Stimulated activated CD4-positive, alpha-beta T cell treated with anti-CD3 and anti-CD28 coated beads, Interleukin-15, amount 100 ng/mL, for 48 hours (primary cell): ENCODE measurements at places on chromosomes 4 and X.

DNA sequence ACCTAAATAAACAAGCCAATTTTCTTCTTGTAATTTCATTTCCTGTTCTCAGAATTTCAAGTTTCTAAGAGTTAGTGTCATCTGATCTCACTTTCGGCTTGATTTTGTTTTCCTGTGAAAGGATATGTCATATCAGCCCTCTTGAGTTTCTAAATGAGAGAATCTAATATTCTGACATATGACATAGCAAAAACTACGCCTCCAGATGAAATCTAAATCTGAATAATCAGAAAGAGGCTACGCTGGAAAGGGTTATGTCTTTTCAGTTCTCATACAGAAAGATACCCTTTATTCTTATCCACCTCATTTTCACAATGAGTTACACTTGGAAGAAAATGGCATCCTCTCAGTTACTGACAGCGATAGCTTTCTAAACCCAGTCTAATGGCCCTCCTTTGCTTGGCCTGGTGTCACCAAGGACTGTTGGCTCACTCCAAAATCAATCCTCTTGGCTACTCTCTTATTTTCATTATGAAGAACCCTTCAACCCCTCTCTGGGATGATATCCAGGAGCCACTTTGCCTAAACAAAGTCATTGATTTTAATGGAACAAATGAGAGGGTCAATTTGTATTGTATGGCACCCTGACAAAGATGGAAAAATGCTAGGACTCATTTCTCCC, 65.6 kb downstream of the ASB9 start:
- no peak for DNase-seq

DNA sequence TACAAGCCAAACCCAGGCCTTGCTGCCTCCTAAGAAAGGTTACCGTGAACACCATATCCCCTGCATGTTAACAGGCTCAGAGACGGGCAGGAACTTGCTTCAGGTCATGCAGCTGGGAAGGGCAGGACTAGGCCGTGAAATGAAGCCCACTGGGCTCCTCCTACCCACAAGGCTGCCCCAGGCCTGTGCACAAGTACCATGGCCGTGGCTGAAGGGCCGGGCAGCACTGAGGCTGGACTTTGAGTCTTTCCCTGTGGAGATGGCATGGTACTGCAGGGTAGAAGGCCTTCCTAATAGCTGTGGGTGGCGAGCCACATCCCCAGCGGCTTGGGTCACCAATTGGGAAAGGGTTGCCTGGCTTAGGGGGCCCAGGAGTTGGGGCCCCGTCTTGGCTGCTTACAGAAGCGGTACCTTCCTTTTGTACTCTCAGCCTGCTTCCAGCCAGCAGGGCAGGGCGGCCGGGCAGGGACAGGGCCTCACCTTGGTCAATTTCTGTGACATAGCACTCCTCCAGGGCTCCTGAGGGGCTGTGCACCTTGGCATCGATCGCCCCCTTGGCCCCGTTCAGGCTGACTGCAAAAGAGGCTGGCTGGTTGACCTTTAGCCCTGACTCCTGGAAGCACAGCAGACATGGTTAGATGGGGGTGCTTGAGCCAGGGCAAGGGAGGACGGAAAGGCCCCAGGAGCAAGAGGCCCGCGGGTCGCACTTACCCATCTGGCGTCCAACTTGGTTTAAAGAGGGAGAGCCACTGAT, 23.8 kb downstream of the FLNA start:
- no peak for DNase-seq

DNA sequence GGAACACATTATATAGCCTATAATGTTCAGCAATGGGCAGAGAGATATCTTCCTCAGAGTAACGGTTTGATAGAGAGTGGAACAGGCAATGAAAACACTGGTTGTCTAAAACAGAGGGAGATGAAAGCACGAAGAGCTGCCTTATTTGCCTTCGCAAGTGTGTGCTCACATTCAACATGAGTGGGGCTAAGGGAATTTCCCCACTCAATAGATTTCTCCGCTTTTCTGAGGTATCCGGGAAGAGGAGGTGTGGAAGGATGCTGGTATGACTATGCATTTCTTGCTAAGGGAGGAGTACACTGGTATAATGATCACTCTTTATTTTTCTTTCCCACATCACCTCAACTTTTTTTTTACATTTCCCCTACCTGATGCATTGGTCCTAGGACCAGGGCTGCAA, 7.8 kb upstream of the GPR82 start:
- DNase-seq: no peak

GRCh38 chr4:168711197-168712140, 214.6 kb downstream of the PALLD start:
- no peak for DNase-seq

DNA sequence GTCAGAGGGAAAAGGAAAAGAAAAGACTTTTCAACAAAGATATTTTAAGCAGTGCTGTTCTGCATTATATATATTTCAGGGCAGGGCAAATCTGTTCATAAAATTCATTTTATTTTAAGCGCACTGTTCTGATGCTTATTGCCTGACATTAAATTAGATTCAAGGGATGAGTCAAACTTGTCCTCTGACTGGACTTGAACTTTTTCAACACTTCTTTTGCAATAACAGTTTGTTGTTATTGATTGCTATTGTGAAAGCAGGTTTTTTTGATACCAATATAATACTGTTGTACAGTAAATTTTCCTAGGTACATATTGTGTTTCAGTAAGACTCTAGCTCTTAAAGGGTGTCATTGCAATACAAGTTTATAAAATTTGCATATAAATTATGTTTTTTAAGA, 481.3 kb downstream of the NAF1 start:
- no peak for DNase-seq

GRCh38 chr4:101065346-101065745, 282.0 kb downstream of the PPP3CA start:
- DNase-seq: no peak

GRCh38 chr4:21801661-21802385, 146.7 kb downstream of the KCNIP4 start:
- no peak for DNase-seq

DNA sequence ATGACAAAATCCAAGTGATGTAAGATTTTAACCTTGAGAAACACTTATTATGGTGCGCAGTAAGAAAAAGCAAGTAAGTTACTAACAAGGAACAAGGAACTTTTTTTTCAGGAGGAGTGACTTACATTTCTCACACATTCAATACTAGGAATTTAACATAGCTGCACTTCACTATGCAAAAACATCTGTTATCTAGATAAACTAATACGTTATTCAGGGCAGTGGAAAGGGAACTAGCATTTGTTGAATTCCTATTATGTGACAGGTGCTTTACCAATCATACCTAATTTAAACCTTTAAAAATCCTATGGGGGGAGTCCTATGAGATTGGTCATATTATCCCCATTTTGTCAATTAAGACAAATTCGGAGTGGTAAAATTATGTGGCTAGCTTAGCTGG, 238.0 kb downstream of the NR3C2 start:
- DNase-seq: no peak

DNA sequence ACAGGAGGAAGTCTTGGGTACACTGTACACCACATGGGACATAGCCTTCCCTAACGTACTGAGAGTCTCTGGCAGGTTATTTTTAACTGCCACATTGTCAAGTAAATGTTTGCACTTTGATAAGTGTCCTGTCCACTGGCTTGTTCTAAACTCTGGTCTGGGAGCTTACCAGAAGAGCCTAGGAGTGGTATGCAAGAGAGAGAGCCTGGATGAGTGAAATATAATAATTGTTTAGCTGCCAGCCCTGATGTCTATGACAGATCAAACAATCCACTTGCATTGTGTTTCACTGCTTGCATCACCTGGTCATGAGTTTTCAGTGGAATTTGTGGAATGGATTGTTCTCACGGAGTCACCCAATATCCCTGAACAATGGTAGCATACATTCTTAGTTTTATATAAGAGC, 91.6 kb downstream of the SHROOM3 start:
- DNase-seq: no peak

GRCh38 chrX:39309018-39309635, 507.9 kb downstream of the MID1IP1 start:
- DNase-seq: peak; percentile 41

- no peak for DNase-seq
These were observed 820 bp upstream of the MAB21L2 start for GRCh38 chr4:150581056-150581605.

- no peak for DNase-seq
These were observed at the start of gene MAGEA4 for GRCh38 chrX:151912780-151913179. Gene MAGEA4, plus strand, starts transcription at chrX:151912889. Its CDS starts 10,776 bp downstream, at chrX:151923665.

DNA sequence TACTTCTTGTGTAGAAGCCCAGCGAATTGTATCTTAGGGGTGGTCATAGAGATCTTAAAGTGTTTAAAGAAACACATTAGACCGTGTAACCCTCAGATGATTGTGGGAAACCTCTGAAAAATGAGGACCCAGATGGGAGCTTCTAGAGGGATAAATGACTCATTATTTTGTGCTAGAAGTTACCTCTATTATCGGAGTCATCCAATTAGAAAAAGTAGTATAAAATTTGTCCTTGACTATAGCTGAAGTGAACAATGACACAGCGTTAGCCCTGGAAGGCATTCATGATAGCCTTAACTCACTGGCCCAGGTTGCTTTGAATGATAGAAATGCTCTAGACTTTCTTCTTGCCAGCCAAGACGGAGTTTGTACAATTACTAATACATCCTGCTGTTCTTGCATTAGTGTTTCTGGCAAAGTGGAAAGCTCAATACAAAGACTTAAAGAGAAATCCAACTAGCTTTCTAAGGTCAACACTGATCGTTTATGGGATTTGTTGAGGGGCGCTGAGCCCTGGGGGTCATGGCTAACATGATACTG, 178.9 kb upstream of the VEGFC start:
- DNase-seq: no peak

- DNase-seq: no peak
These were observed 26.7 kb upstream of the PLAC1 start for GRCh38 chrX:134684956-134685355.

GRCh38 chr4:76782837-76783236, 115.1 kb downstream of the SOWAHB start:
- DNase-seq: no peak

DNA sequence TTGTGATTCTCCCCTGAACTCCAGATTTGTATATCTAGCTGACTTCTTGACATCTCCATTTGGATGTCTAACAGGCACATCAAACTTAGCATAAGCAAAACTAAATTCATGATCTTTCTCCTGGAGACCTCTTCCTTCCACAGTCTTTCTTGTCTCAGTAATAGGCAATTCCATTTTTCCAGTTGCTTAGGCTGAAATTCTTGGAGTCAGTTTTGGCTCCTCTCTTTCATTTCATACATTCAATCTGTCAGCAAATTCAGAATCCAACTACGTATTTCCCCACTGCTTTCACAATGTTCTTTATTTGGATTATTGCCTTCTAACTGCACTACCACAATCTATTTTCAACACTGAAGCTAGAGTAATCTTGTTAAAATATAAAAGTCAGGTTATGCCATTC, 219.9 kb upstream of the GLRA2 start:
- no peak for DNase-seq

GRCh38 chr4:145352438-145353145, 129.1 kb upstream of the SMAD1 start:
- no peak for DNase-seq

DNA sequence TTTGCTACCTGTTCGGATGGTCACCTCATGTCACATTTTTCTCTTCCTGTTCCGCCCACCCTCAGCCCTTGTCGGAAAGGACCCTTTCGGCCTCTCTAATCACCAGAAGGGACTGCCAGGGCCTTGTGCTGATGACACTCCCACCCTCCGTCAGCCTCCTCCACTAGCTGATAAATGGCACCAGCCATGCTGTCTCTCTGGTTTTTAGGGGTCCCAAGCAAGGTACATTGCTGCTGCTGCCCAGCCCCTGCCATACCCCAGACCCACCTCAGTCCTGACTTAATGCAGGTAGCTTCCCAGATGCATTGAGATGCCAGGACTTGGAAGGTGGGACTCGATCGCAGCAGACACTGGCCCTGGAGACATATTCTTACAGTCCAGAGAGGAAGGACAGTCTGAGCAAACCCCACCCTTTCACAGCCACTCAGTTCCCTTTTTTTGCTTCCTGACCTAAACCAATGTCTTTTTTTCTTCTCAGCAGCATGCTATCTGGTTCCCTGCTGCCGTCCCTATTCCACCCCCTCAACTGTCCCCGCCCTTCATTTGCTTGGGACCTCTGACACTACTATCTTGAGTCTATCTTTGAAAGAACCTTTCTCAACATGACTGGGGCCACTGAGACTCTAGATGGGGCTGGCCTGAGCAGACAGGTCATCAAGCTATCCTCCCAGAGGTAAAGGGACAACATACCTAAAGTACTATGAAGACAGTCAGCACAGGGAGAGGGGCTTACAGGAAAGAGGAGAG, at the start of gene BTK:
Gene BTK (minus strand): TSS at position 397 of the 747 bp plus-strand sequence. CDS start 10,907 bp downstream, outside the sequence.
- no peak for DNase-seq

- no peak for DNase-seq
These were observed 72.8 kb upstream of the BEND4 start for GRCh38 chr4:42225286-42225685.

DNA sequence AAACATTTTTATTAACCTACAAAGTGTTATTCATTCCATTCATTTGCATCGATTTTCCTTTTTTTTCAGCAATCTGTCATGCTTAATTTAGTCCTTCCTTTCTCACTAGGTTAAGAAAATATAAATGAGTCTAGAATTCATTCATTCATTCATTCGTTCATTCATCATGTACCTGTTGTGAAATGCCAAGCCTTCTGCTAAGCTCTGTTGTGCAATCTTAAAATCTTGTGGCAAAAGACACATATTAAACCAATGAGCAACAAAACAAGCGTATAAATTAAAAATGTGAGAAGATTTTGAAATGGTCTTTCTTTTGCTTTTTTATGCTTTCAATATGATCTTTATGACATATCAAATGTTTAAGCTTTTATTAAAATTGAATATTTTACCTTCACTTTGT, 88.6 kb upstream of the MAD2L1 start:
- no peak for DNase-seq

GRCh38 chr4:47674144-47674543, 163.7 kb downstream of the CORIN start:
- DNase-seq: no peak
